Hair follicular keratinocyte (primary cell): ENCODE measurements at places on chromosomes 2 and 18. TPM values are rescaled to one million over a fixed set of nuclear protein-coding genes. Genes with fewer than 3 reads are reported as not detected.

The ZNF516 gene
- 19.4 and 24.2 TPM in 2 replicates for total RNA-seq

The UXS1 gene
- total RNA-seq: 44.7 and 54.2 TPM in 2 replicates

The MFF gene
- total RNA-seq: 153 TPM in 2 replicates

The ANKRD62 gene
- total RNA-seq: not detected in 2 replicates

The CLIP4 gene
- total RNA-seq: 32.1 and 37.1 TPM in 2 replicates

The KDM3A gene
- 6.9 and 9.3 TPM in 2 replicates for total RNA-seq

The FTCDNL1 gene
- total RNA-seq: 0.08 and 0.57 TPM in 2 replicates

The APLF gene
- total RNA-seq: 2.2 and 2.3 TPM in 2 replicates

The SIX3 gene
- not detected in 2 replicates for total RNA-seq

The COL6A3 gene
- total RNA-seq: 3.2 and 23.8 TPM in 2 replicates

The ABCG8 gene
- total RNA-seq: not detected in 2 replicates

The RAB3GAP1 gene
- 39.2 and 53.3 TPM in 2 replicates for total RNA-seq

The HNMT gene
- total RNA-seq: 3.4 and 3.6 TPM in 2 replicates

The CNTNAP5 gene
- total RNA-seq: not detected in 2 replicates

The SLC11A1 gene
- total RNA-seq: 0.08 TPM in 1 of 2 replicates, not detected in the other

The TXNDC9 gene
- total RNA-seq: 63.2 and 66.8 TPM in 2 replicates

The TMEM200C gene
- total RNA-seq: not detected in 2 replicates

The TUBA3D gene
- not detected in 2 replicates for total RNA-seq

The SERPINB10 gene
- 0.08 TPM in 1 of 2 replicates, not detected in the other for total RNA-seq

The IL1B gene
- total RNA-seq: 199 and 298 TPM in 2 replicates

The RNF181 gene
- total RNA-seq: 158 and 222 TPM in 2 replicates

The LRRC30 gene
- total RNA-seq: not detected in 2 replicates

The PSD4 gene
- total RNA-seq: 38.2 and 44.3 TPM in 2 replicates

The CCDC102B gene
- 0.86 and 1.4 TPM in 2 replicates for total RNA-seq

The CNGA3 gene
- not detected in 2 replicates for total RNA-seq

The AOX1 gene
- 17.5 and 21.3 TPM in 2 replicates for total RNA-seq

The UGGT1 gene
- total RNA-seq: 43.0 and 54.1 TPM in 2 replicates

The MZT2A gene
- total RNA-seq: 293 and 332 TPM in 2 replicates

The TGFA gene
- 107 and 194 TPM in 2 replicates for total RNA-seq

The KLHL41 gene
- total RNA-seq: 0.04 TPM in 1 of 2 replicates, not detected in the other

The DUSP19 gene
- total RNA-seq: 0.39 and 1.1 TPM in 2 replicates

The CABLES1 gene
- total RNA-seq: 0.23 and 1.9 TPM in 2 replicates

The NOTO gene
- total RNA-seq: not detected in 2 replicates

The DNAH7 gene
- total RNA-seq: not detected in 2 replicates

The SOX11 gene
- total RNA-seq: 0.08 TPM in 1 of 2 replicates, not detected in the other

The GPR148 gene
- not detected in 2 replicates for total RNA-seq

The SCG2 gene
- not detected in 2 replicates for total RNA-seq

The MAL gene
- 0.23 TPM in 1 of 2 replicates, not detected in the other for total RNA-seq

The CYS1 gene
- 1.3 and 4.1 TPM in 2 replicates for total RNA-seq

The REG3A gene
- total RNA-seq: not detected in 2 replicates
